Immature natural killer cell (primary cell): ENCODE measurements at places on chromosomes 1 and 21. TPM values are rescaled to one million over a fixed set of nuclear protein-coding genes. Genes with fewer than 3 reads are reported as not detected.

GRCh38 chr1:225481738-225482137 is 53.9 kb upstream of the LBR start:
- DNase-seq: no peak

- no peak for DNase-seq
Measured at GRCh38 chr1:50110656-50111055, 1.9 kb downstream of the ELAVL4 start.

Gene RBP7
- polyA plus RNA-seq: 0.38 TPM

Gene SYCP1
- not detected for polyA plus RNA-seq

DNA sequence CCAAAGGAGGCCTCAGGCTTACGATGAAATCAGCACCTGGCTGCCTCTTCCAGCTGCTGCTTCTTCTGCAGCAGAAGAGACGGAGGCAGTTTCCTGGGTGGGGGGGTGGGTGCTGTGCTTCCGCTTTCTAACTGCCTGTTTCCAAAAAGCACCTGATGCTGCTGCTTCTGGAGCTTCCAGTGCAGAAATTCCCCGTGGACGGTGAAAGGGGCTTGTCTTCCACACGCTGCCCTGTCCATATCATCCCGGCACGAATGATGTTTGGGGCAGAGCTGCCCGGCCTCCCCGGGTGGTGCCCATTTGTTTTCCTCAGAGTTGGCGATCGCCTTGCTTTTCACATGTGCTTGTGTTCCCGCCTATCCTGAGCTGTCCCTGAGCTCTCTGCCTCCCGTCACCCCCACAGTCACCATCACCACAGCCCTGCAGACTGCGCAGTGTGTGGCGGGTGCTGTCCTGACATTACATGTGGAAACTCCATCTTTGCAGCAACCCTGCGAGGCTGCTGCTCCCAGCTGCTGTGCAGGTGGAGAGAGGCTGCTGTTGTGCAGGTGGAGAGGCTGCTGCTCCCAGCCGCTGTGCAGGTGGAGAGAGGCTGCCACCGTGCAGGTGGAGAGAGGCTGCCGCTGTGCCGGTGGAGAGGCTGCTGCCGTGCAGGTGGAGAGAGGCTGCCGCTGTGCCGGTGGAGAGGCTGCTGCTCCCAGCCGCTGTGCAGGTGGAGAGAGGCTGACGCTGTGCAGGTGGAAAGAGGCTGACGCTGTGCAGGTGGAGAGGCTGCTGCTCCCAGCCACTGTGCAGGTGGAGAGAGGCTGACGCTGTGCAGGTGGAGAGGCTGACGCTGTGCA is 1.8 kb downstream of the TTLL10 start:
- no peak for DNase-seq
